GM03348 (cell line): ENCODE measurements at places on chromosomes 3 and 15.

DNA sequence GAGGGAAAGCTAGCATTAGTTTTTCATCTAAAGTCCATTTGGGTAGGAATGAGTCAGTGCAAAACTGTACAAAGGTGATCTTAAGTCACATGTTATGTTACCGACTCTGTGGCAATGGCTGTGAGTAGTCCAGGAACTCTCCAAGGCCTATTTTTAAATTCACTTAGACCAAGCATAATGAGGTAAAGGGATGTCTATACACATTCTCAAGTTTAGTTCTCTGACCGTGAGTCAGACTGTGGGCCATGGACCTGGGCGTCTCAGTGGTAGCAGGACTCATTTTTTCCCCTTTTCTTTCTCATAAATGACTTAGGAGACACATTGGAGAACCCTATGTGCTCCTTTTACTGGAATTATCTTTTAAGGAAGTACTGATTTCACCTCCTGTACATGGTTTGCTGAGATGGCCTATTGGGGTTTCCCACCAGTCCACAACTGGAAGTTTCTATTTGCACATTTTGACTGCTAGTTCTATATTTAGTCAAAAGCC is 488.7 kb upstream of the TPRG1 start:
- DNase-seq, result peak; percentile 58

GRCh38 chr3:22735373-22735772 is 467.8 kb upstream of the UBE2E2 start:
- no peak for DNase-seq

GRCh38 chr15:81101894-81102815 is 31.9 kb upstream of the CFAP161 start:
- no peak for DNase-seq

DNA sequence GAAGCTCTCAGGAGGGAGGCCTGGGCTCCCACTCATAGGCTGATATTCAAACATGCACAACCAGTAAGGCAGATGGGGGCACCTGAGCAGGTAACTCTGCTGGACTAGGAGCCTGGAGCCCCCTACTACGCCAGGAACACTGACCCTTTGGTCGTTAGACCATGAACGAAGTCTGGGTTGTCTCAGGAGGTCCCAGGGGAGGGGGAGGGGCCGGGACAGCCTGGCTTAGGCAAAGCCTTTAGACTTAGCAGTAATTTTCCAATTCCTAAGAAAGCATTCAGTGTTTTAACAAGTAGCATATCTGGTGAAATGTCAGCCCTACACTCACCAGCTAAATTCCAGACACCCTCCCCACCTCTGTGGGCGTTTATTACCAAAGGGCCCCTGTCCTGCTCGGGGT is 67.4 kb upstream of the ST8SIA2 start:
- DNase-seq, result no peak

DNA sequence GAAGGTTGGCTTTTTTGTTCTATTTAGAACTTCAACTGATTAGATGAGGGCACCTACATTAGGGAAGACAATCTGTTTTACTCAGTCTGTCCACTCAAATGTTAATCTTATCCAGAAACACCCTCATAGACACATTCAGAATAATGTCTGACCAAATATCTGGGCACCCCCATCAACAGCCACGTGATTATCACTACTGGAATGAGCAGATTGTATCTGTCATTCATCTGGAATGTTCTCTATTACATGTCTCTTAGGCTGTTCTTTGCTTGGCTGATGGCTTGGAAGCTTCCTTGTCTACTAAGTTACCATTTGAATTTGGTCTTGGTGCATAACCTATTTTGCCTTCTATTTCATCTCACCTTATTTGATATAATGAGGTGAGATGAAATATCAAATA is 15.7 kb upstream of the LRRC58 start:
- peak; percentile 62 for DNase-seq

- DNase-seq, result peak; percentile 86
Measured at GRCh38 chr15:58528188-58528870, 96.5 kb downstream of the LIPC start.

DNA sequence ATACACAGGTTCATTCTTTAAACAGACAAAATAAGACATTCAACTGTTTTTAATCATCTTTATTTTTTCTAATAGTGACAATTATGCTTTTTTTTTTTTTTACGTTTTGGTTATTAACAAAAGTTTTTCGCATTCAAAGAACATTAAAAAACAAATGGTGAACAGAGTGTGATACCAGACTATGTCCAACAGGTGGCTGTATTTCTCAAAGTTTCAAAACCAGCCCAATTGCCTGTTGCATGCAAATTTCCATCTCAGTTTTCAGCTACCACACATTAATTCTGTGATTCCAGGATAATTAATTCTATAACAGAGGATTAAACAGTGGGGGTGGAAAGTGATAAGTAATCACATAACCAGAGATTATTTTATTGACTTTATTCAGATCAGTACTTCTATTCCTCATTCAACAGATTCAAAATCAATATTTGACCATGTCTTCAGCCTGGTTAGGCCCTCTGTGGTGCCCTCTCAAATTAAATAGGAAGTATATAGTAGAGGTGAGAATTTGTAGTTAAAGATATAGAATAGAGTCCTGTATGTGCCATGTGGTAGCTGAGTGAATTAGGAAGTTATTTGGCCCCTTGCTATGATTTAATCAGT is 122.2 kb upstream of the DCBLD2 start:
- DNase-seq, result peak; percentile 57

- DNase-seq, result no peak
Measured at GRCh38 chr3:97827741-97828471, 6.1 kb downstream of the CRYBG3 start.

- DNase-seq, result peak; percentile 86
Measured at GRCh38 chr3:170614214-170614966, 28.5 kb upstream of the SLC7A14 start.

GRCh38 chr3:19148768-19149091 is 420 bp downstream of the KCNH8 start:
- no peak for DNase-seq

DNA sequence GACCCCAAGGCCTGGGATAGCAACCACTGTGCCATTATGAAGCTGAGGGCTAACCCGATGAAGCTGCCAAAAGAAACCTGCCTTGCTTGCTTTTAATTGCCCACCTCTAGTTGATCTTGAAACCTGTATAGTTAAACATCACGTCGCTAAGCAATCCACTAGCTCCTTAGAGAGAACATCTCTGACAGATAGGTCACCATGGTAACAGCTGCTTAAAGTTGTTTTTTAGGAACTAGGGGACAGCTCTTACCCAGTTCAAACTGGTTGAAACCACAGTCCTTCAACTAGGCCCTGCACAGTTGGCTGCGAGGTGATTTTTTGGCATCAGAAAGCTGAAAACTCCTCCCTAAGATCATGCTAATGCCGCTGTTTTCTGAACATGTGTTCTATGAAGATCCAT is 135.7 kb downstream of the EBLN2 start:
- no peak for DNase-seq

DNA sequence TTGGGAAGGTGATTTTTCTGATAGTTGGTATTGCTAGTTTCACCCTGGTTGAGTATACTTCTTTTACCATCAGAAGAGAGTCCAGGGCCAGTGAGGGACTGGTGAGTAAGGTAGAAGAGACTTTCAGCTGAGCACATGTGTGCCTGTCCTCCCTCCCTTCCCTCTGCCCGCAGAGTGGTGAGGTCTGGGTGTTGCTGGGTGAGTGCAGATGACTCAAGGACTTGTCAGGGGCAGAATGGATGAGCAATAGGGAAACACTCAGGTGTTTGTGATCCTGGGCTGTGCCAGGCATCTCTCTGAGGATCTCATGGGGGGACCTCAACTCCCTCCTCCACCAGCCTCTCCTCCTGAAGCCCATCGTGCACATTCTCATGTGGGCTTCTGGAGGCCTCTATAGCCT is 76.0 kb upstream of the GSK3B start:
- DNase-seq, result peak; percentile 67

- no peak for DNase-seq
Measured at GRCh38 chr3:72035606-72036005, 250.7 kb upstream of the PROK2 start.

DNA sequence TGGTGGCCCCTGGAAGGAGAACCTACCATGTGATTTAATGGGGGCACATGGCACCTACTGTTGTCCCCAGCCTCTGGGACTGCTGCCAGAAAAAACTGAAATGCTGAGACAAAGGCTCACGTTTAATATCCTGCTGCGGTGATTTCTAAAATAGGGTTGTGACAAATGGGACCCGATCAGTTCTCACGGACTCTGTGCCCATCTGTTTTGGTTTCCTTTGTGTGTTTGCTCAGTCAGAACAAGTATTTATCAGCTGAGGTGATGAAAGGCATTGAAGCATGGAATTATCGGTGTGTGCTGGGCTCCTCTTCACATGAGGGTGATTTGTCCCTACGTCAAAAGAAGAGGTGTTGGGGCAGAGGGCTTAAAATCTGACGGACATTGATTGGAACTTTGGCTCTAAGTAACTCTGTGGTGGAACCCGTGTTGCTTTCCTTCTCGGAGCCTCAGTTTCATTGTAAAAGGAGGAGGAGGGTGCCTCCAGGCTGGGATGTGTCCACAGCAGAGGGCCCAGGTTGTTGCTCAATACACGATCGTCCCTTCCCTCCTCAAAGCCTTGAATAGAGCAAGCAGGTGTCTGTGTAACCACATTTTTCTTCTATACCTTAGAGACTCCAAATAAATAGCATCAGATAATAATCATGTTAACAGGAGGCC is 283.3 kb upstream of the RGMA start:
- no peak for DNase-seq

GRCh38 chr15:67807836-67808235 is 17.5 kb upstream of the SKOR1 start:
- no peak for DNase-seq

DNA sequence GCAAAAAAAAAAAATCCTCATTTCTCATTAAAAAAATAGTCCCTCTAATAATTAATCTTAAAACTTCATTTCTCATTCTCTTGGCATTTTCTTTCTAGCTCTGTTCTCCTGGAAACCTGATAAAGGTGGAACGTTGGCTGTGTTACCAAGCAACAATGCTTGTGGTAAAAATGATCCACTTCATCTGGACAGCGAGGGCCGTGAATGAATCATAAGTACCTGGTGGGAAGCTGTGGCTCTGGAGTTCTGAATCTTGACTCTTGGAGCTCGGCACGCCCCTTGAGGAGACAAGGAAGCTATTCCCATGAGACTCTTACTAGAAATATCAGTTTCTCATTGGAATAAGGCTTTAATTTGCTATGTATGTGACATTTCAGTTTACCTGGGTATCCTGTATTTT is 32.5 kb downstream of the BCL2L10 start:
- DNase-seq, result no peak
